ENCODE measurements at places on chromosomes 4 and X. TPM values are rescaled to one million over a fixed set of nuclear protein-coding genes. Genes with fewer than 3 reads are reported as not detected.

RHOXF2B gene
- not detected for total RNA-seq

GPR119 gene
- total RNA-seq: not detected

AKAP4 gene
- total RNA-seq: not detected

TLR6 gene
- total RNA-seq: 1.1 TPM

SCFD2 gene
- 39.9 TPM for total RNA-seq

TMPRSS11D gene
- total RNA-seq: not detected

SRPX2 gene
- total RNA-seq: not detected

BRS3 gene
- total RNA-seq: not detected

VSIG1 gene
- not detected for total RNA-seq

UGT2B11 gene
- not detected for total RNA-seq

PLXNB3 gene
- 0.49 TPM for total RNA-seq
